ENCODE measurements at places on chromosomes 2 and 18.

GRCh38 chr2:62998949-62999348 lies 51.7 kb upstream of the OTX1 start:
- DNase-seq, result no peak

- no peak for DNase-seq
These were observed 77.2 kb downstream of the LTBP1 start for GRCh38 chr2:33023728-33024500.

- DNase-seq, result no peak
These were observed 16.9 kb upstream of the VPS54 start for GRCh38 chr2:64036034-64036705.

GRCh38 chr2:152173831-152174230 lies 1.7 kb downstream of the STAM2 start:
- no peak for DNase-seq

DNA sequence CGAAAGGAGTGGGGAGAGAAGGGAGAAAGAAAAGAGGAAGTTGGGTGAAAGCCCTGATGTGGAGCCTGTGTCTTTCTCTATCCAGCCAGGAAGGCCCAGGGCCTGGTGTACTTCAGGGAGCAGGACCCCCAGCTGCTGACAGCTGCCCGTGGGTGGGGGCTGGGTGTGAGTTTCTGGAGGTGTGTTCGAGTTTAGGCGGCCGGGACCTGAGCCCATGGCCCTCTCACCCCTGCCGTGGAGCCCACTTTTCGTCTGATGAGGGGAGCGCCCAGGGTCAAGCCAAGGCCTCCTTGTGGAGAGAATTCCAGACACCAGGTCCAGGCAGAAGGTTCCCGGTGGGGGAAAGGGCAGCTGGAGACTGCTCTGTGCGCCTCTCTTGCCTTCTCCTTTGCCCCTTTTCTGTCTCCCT lies 2.2 kb downstream of the SIX3 start:
- no peak for DNase-seq

DNA sequence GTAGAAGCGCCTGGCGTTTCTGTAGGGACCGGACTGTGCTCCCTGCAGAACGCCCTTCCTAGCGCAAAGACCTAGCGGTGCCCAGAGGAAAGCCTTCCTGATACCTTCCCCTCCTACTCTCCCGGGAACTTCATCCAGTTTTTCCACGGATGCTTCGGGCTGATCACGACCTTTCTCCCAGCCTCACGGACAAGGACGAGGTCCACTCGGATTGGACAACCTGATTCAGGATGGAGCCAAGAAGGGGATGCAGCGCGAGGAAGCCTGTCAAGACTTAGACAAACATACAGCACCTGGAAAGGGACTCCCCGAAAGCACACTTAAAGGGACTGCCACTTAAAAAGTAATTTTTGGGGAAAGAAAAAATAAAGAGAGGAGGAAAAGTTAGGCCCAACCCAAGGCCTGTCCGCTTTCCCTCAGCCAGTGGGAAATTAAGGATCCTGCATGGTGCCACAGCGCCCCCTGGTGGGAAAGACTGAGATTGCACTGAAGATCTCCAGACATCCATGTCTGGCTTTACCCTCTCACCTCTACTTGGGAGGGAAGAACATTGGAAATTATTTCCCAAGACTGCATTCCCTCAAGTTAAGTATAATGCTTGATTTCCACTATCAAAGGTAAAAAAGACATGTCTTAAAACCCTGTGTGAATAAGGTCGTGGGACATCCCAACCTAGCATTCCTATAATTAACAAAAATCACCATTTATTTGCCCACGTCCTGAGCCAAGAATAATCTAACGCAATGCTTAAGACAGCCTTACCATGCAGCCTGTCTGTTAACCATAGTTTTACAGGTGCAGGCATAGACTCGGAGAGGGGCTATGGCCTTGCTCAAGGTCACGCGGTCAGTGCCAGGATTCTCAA lies 13.4 kb upstream of the COPS8 start:
- peak; percentile 81 for DNase-seq

DNA sequence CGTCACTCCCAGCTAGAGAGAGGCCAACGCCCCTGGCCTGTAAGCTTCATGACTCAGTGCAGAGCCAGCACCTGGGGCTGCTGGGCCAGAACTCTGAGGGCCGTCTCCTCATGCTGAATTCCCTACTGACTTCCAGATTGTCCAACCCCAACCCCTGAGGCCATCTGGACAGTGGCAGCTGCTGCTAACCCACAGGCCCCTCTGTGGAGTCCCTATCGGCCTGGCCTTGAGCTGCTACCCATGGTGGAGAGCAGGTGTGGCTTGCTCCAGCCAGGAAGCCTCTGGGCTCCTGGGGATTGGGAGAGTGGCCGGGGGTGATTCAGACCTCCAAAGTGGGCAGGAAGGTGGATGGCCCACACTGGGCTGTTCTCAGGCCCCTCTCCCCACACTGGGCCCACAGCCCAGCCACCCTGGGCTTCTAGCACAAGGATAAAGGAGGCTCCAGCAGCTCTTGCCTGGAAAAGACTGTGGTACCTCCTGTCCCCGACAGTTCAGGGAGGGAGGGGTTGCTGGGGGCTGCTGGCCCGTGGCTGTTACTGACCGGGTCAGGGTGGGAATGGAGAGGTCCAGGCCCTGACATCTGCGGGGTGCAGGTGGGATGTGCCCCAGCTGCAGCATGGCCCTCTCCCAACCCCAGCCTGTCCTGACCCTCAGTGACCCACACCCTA lies 8.2 kb downstream of the TEKT4 start:
- no peak for DNase-seq

DNA sequence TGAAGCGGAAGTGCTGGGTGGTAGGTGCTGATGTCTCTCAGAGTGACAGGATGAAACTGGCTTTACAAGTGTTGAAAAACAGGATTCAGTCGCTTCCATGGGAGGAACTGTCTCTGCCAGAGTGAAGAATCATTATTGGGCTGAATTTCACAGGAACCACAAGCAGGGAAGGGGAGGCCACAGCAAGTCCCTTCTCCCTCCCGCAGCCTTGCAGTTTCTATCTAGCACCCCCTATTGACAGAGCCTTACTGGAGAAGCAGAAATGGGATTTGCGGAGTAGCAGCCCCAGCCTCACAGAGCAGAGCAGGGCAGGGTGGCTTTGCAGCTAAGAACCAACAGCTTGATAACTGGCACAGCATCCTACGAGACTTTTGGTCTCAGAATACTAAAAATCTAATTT lies 33.3 kb upstream of the RMP24 start:
- DNase-seq, result peak; percentile 64

GRCh38 chr2:125070726-125071505 lies 1045.8 kb downstream of the CNTNAP5 start:
- DNase-seq, result no peak

- no peak for DNase-seq
These were observed 71.6 kb upstream of the CYP1B1 start for GRCh38 chr2:38147333-38148121.
